ENCODE measurements at places on chromosomes 4 and X.
A peak's percentile ranks its signal among the peaks of the same experiment; 100 is the strongest.

DNA sequence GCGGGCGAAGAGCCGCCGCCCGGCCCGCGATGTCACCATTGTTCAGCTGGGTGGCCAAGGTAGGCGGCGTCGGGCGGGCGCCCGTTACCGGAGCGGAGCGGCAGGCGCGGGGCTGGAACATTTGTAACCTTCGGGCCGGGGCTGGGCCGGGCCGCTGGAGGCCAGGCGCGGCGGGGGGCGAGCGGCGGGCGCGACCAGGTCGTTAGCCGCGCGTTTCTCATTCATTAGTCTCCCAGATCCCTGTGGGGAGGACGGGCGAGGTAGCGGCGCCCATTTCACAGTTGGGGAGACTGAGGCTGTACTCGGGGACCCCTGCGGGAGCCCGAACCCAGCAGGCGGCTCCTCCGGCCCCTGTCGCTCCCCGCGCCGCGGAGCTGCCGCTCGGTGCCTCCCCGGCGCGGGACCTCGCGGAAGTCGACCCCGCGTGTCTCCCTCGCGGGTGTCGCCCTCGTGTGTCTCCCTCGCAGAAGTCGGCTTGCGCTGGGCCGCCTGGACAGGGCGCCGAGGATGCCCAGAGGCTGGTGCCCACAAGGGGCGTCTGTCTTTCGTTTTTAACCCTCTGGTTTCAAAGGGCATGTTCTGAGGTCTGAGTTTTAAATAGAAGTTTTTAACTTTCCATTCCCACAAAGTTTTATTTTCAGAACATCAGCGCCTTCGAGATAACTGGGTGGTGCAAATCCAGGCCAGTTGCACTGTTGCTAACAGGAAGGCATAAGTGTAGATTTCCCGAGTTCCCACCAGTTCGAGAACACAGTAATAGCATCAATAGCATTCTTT is 17.5 kb downstream of the PTTG2 start:
- peak; percentile 81 for DNase-seq

DNA sequence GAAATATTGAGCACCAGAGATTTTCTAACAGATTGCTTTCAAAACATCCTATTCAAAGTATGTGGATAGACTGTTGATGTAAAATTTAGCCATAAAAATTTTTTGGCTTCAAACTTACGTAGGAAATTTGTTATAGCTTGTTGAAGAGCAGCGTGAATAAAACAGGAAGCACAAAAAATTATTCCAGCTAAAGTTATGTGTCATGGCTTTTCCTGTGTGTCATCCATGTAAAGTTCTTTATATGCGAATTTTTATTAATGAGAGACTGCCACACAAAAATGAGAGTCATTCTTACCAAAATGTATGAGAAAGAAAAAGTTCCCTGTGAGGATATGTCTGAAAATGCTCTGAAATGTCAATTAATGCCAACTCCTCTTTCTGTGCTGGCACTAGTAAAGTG is 19.5 kb downstream of the EPGN start:
- no peak for DNase-seq

GRCh38 chr4:40621592-40622512 is 7.8 kb downstream of the RBM47 start:
- DNase-seq, result peak; percentile 45

GRCh38 chrX:153564047-153564606 is 34.8 kb downstream of the CCNQ start:
- DNase-seq, result no peak

GRCh38 chr4:165874072-165874790 is 1.2 kb downstream of the TLL1 start:
- DNase-seq, result no peak

DNA sequence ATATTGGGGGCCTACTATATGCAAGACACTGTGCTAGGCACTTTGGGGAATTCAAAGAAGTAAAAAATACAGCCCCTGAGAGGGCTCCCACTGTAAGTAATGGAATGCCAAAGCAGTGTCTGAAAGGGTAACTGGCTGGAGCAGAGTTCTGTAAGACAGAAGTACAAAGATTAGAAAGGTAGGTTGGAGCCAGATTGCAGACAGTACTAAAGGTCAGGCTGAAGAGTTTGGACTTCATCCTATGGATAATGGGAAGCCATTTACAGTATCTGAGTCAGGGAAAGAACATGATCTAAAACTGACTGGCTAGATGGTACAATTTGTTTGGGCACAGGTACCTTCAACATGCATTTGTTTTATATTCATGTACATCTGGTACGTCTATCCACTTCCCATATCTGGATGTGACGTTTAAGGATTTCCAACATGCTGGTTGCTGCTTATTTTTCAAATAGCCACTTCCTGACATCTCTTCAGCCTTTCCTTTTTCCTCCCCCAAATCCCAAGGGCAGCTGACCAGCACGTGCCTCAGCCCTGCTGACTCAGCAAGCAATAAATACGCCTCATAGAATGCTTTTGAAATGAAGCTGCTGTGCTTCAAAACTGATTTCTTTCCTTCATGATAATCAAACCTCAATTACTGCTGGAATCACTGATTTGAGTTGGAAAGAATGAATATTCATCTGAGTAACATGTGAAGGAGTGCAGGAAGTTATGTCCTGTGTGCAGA is 9.5 kb downstream of the ENOX2 start:
- DNase-seq, result no peak

GRCh38 chrX:20715176-20715575 is 448.5 kb upstream of the RPS6KA3 start:
- DNase-seq, result no peak

GRCh38 chr4:149095001-149095400 is 652.8 kb upstream of the NR3C2 start:
- DNase-seq, result no peak

DNA sequence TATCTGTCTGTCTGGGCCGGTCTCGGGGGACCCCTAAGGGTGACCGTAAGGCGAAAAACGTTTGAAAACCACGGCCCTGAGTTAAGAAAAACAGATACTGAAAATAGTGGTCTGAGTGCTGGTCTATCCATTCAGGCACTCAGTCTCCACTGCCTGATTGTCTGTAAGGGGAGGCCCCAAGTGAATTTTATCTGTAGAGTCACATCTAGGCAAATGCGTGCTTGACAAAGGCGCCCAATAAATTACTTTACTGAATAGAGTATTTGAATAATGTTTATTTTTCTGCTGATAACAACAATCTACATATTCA is 465 bp downstream of the HNRNPH2 start:
- DNase-seq, result no peak

DNA sequence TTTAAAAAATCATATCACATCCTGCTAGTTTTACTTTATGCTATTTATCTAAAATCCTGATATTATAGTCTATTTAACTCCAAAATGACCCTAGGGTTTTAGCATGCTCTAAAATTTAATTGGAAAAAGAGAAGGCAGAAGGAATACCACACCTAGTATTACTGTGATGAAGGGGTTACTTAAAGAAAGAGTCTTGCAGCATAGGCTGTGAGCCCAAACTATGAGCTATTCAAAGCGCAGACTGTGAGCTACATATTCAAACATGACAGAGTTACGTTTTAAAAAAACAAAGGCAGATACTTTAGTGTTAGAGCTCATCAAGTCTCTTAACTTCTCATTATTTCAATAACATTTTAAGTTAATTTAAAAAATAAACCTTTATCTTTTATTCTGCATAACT is 247.7 kb upstream of the ETNPPL start:
- no peak for DNase-seq

- no peak for DNase-seq
Observed at GRCh38 chr4:3703677-3704521, 62.3 kb upstream of the ADRA2C start.

DNA sequence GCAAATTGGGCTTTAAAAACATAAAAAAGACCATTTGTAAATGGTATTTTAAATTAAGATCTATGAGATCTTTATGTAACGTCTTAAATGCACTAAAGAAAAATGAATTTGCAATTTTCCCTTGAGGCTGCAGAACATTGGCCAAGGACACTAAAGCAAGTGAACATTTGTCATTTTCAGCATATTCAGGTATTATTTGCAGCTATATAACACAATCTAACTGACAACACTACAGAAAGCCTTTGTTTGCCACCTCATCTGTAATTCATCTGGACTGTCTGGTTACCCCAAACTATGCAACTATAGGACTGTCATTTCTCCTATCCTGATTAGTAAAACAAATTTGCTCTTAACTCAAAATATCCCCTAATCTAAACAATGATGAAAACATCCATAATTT is 74.8 kb downstream of the ANTXR2 start:
- DNase-seq, result no peak

DNA sequence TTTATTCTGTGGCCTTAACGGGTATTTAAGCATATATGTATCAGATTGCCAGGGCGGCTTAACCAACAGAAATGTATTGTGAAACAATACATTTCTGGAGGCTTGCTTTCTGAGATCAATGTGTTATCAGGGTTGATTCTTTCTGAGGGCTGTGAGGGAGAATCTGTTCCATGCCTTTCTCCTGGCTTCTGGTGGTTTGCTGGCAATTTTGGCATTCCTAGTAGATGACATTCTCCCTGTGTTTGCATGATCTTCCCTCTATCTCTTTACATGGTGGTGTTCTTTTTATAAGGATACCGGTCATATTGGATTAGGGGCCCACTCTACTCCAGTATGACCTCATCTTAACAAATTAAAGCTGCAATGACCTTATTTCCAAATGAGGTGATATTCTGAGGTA is 16.9 kb upstream of the CEP135 start:
- no peak for DNase-seq

DNA sequence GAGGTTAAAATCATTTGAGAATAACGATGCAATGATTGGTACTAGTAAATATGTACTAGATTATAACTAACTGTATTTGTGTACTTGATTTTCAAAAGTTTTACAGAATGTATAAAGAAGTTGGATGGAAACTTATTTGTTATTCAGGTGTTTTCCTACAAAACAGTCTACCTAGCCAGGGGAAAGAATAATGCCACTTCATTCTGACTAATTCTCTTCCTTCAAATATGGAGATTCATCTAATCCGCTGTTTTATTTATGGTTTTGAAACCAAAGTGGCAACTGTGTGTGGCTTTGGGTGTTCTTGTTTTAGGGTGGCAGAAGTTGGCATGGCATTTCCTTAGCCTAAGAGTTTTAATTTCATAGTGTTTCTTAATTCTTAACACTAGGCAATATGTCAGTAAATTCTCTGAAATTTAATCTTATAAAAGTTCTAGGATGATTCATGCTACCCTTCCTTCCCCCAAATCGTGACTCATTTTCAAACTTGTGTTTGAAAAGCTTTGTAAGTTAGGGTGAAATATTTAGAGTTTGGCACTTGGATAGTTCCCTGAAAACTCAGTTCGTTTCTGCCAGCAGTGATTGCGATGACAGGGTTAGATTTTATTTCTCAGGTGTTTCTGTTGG is 62.6 kb downstream of the DCLK2 start:
- no peak for DNase-seq

DNA sequence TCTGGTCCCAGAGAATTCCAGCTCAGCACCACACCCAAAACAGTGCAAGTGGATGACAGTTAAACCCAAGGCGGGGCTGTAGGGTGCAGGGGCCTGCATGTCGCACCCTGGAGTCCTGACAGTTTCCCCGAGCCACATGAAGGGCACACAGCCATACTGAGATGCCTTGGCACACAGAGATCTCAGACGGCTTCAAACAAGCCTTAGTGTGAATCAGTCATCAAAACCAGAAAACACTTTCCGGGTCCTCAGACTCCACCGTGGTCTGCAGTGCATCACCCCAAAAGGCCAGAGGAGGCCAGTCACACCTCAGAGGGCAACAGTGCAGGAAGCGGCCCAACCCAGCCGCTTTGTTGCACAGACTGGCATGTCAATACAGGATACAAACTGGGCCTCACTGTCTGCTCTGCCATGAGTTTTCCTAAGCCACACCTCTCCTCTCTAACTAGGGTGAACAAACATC is 64.6 kb upstream of the ENPP6 start:
- DNase-seq, result peak; percentile 54

GRCh38 chr4:2290488-2290887 is 28.6 kb upstream of the MXD4 start:
- DNase-seq, result no peak

DNA sequence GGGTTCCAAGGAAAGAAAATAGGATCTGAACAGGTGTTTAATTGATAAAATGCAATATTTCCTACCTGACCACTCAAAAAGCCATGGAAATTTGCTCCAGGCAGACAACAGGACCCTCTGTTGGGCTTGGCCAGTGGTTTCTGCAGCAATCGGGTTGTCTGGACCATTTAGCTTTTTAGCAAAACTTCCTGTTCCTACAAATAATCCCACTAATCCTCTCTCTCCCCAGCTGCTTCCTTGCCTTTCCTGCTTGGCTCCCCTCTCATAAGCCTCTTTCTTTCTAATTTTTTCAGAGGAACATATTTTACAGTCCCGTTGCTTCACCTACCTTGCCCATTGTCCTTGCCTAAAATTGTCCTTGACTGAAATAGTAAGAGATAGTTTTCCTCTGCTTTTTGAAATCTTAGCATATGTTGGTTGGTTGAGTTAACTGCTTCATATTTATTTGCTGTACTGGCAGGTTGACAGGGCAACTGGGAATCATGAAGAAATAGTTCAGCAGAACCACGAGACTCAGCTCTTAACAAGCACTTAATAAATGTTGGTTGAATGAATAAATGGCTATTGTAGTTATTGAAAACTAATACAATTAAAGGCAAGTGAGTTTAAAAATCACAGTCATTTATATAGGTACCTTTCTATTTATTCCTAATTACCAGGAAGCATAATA is 259.8 kb downstream of the KCNIP4 start:
- DNase-seq, result no peak

- DNase-seq, result no peak
Observed at GRCh38 chr4:41507291-41507947, 30.5 kb upstream of the LIMCH1 start.

DNA sequence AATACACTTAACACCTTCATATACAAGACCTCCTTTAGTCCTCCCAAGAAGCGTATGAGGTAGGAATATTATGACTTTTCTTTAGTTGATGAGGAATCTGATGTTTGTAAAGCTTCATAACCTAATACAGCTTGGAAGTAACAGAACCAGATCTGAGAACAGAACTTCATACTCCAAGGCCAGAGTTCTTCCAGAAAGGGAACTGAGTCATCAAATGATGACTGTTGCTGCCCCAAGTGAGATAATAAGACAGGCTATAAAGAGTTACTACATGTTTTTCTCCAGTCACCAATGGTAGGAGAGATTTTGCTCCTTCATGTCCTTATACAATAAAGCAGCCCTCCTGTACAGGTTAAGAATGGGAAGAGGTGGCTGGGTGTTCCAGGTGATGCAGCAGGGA is 74.3 kb upstream of the ANXA3 start:
- DNase-seq, result no peak

DNA sequence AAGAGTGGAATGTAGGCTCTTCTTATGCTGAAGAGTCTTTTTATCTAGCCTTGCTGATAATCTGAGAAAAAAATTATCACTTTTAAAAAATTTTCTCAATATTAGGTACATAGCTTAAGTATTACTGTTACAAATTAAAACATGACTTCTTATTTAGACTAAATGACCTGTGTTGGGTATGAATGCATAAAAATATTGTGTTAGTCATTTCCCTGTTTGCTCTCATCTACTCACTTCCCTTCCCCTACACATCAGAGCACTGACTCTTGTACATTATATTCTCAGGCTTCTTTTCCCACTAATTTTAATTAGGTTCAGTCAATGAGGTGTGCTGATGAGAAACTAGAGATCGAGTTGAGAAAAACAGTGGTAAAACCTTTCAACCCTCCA is 881.0 kb downstream of the PCDH18 start:
- no peak for DNase-seq

GRCh38 chrX:154381271-154381670 is 2.2 kb downstream of the EMD start:
- no peak for DNase-seq

GRCh38 chr4:186580669-186581068 is 25.3 kb upstream of the MTNR1A start:
- no peak for DNase-seq

GRCh38 chrX:12693754-12694153 is 97.5 kb upstream of the PRPS2 start:
- no peak for DNase-seq

All from CD4-positive, alpha-beta T cell treated with Interleukin-4 for 1 hour (primary cell).